GM04503 (cell line): ENCODE measurements at places on chromosomes 7 and 10.

DNA sequence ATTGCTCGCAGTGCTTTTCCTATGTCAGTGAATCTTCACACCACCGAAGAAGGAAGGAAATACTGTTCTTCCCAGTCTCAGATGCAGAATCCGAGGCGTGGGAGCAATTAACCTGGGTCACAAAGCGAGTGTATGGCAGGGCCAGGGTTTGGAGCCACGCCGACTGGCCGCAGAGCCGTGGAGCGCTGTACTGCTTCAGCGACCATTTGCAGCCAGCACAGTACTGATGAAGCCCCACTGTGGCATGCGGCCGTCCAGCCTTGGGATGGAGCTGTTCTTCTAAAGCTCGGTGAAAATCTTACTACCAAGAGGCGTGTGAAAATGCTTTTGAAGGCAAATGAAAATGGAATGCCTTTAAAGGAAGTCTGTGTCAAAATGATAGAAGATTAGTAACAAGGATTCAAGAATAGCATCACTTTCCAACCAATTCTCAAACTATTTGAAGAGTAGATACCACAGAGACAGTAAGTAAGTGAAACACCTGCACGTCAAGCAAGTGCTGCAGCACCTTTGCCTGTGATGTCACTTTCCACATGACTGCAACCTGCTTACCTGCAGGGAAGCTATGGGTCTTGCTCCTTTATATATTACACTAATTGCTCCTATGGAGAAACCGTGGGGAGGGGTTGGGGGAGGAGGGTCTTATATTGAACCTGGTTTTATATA lies 4.9 kb downstream of the PPP2R2D start:
- DNase-seq: no peak

- DNase-seq: peak; percentile 13
These were observed 12.3 kb upstream of the ACSM6 start for GRCh38 chr10:95181726-95182125.

- no peak for DNase-seq
These were observed 22.4 kb downstream of the GATA3 start for GRCh38 chr10:8076933-8077332.

- DNase-seq: no peak
These were observed 18.1 kb downstream of the IQCE start for GRCh38 chr7:2576742-2577491.

DNA sequence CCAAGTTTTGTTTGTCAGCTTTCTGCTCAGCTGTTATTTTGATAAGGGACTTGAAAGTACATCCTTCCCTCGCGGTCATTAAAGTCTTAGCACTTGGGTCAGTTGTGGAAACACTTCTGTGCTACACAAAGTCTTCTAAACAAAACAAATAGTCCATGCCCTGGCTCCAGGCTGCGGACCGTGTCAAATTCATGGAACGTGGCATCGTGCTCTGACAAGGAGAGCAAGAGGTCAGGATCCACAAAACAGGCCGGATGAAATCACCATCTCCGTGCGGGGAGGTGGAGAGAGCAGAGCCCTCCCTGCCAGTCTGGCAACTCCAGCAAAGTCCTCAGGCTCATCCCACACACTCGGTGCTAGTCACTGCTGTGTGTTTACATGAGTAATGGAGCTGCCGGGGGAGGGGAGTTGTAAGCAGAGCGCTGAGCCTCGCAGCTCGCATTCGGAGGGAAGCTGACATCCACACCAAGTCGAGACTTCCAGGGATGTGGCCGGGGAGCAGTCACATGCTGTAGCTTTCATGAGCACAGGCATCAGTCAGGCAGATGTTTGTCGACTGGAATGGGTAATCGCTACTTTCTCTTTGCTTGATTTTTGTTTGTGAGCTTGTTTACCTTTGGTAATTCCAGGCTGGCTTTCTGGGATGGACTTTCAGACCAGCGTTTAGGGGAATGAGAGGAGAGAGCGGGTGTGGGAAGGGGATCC lies 147.6 kb downstream of the ARID5B start:
- peak; percentile 96 for DNase-seq

DNA sequence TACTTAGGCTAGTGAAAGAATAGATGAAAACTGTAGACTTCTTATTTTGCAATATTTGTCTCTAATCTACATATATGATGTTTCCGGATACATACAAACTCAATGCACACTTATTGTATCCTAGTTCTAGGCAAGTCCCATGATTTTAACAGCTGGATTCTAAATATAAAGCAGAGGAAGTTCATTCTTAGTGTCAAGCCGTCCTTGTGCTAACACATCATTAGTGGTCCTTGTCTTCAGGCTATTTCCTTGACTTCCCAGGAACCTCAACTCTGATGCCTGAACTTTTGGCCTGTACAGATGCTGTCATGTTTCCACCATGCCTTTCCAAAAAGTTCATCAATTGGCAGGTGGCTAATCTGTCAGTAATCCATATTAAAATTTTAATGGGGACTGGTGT lies 301.9 kb upstream of the DGKB start:
- DNase-seq: no peak

DNA sequence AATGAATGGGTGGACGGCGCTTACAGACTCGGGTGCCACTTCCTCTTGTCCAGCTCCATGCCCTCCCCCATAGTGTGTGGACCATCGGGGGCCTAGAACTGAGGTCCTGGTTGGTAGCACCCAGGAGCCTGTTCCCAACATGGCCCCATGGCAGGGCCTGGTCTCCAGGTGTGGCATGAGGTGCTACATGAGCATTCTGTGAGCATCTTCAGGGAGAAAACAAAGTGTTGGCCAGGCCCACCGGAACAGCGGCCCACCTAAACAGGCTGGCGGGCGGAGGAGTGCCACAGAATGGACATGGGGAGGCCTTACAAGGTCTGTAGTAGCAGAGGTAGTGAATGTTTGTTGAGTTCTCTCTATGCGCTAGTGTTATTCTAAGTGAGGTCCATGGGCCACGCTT lies 76.9 kb downstream of the PARP12 start:
- no peak for DNase-seq

- no peak for DNase-seq
These were observed 136.8 kb downstream of the CRPPA start for GRCh38 chr7:16284581-16284980.

- DNase-seq: no peak
These were observed 44.9 kb downstream of the IKZF1 start for GRCh38 chr7:50349399-50349798.

DNA sequence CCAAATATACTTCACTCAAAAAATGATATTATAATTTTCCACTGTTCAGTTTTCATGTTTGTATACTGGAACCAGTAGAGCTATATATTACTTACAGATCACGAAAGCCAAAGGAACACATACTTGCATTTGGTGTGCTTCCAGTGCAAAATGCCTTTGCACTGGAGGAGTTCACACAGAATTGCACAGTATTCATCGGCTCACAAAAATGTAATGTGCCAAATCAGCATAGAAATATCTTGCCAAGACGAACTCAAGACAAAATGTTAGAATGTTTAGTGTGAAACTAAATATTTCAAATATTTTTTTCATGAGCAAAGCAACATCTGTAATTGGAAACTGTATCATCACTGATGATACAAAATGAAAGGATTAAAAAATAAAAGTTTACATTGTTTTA lies 646.2 kb upstream of the SEMA3D start:
- peak; percentile 28 for DNase-seq

DNA sequence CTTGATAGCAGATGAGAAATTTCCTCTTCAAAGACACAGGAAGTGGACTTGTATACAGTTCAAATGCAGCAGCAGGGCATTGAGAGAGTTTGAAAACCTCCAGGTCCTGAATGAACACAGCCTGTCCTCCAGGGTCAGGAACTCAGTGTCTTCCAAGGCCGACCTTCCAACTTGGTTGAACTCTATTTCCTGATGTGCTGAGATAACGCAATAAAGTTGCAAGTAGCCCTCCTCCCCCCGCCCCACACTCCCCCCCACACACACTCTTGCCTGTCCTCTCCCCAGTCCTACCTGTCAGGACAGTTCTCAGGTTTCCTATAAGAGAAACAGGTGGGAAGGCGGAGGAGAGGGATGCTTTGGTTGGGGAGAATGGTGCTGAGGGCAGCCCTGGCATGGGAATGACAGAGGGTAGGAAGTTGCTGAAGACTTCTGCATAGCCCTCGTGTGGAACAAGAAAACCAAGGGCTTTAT lies 90.0 kb downstream of the CCDC71L start:
- no peak for DNase-seq

GRCh38 chr10:113169853-113170460 lies 219.9 kb downstream of the TCF7L2 start:
- DNase-seq: no peak

GRCh38 chr7:151377406-151377805 lies 32.4 kb downstream of the WDR86 start:
- no peak for DNase-seq

DNA sequence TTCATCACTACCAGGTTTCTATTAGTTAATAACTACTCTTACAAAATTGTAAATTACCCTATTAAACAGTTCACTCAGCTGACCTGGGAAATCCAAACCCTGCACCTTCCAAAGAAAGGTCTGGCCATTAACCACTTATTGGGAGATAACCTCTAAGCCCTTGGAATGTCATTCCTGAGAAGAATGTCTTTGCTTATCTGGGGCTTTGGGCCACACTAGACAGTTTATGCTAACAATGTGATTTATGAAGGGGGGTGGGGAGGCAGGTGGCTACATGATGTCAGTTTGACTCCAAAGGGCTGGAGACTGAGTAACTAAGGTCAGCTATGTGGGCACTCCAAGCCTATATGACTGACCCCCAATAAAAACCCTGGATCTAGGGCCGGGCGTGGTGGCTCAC lies 50.7 kb downstream of the AKR1D1 start:
- DNase-seq: no peak

DNA sequence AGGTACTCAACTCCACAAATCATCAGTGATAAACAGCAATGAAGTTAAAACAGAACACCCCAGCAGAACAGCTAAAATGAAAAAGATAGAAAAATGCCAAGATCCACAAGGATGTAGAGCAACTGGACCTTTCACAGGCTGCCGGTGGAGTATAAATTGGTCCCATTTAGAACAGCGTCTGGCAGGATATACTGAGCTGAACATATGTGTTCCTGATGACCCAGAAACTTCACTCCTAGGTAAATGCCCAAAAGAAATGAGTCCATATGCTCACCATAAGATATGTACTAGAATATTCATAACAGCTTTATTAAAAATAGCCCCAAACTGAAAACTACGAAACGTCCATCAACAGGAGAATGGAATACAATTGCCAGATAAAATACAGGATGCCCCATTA lies 102.4 kb downstream of the OAT start:
- DNase-seq: no peak

DNA sequence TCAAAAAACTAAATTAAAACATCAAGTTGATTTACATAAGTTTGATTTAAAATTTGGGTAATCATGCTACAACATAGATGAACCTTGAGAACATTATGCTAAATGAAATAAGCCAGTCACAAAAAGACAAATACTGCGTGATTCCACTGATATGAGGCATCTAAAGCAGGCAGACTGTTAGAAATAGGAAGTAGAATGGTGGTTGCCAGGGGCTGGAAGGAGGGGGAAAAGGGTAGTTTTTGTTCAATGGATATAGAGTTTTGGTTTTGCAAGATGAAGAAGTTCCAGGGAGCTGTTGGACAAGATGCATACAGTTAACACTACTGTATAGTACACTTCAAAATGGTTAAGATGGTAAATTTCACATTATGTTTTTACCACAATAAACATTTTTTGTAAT lies 45.0 kb upstream of the IFRD1 start:
- DNase-seq: no peak

- DNase-seq: no peak
These were observed 6.3 kb downstream of the NOS3 start for GRCh38 chr7:150997075-150997511.

- no peak for DNase-seq
These were observed 30.5 kb upstream of the MKRN1 start for GRCh38 chr7:140509789-140510188.

GRCh38 chr7:55286666-55287065 lies 78.5 kb upstream of the LANCL2 start:
- no peak for DNase-seq

DNA sequence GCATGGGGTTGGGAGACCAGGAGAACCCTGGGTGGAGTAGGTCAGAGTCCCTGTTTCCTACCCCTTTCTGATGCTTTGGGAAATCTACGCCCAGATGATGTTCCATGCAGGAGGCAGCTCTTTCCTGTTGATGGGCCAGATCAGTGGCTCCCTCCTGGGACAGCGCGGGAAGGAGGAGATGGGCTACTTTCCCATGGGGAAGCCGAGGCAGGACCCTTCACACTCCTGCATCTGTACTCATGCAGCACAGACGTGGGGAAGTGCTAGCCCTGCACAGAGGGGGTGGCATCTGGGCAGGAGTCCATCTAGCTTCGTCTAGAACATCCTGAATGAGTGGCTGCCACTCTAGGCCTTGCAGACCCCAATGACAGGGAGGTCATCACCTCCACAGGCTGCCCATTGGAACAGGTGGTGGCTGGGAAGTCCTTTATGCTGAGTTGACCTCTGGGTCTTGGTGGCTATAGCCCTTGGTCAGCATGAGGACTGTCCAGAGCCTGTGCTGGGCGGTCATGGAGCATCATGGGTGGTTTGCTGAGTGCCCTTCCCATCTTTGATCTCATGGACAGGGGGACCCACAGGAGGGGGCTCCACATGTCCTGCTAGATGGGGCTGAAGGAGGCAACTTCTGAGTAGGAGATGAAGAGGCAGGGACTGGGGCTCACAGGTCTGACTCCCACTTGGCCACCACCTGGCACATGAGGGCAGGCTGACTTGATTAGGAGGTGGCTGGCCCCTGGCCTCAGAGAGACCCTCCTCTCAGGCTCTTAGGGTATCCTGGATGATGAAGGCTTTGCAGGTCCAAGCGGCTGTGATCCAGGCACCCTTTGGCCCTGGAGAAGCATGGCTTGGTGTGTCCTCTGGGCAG lies 24.6 kb downstream of the RAMP3 start:
- DNase-seq: no peak

DNA sequence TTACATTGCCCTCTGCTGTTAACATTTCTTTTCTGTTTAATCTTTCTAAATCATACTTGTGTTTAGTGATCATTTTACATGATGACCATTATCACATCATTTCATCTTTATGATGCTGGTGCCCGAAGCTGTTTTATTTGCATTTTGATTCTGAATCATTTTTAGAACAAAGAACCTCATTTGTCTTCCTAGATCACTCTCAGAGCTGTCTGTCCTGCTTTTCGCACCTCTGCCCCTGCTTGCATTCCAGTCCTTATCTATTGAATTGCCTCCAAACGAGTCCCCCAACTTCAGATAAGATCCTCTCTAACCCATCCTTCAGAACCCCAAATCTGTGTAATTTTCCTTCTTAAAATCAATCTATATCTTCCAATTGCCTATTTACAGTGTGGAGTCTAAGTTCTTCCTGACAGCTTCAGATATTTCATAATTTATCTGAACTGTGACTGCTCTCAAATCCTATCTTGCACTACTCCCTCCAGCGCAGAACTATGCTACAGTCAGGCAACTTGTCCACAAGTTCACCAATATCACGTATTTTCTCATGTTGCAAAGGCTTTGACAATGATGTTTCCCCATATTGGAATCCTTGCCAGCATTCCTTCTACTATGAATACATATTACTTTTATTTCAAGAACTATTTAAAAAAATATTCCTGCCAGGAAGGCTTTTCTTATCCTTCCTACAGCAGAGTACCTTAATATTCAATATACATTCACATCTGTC lies 346.5 kb upstream of the CACNA2D1 start:
- DNase-seq: no peak
